Activated CD4-positive, alpha-beta T cell treated with anti-CD3 and anti-CD28 coated beads, Interleukin-2, amount 50 U/mL, for 1 hour (primary cell): ENCODE measurements at places on chromosomes 13 and 19.

DNA sequence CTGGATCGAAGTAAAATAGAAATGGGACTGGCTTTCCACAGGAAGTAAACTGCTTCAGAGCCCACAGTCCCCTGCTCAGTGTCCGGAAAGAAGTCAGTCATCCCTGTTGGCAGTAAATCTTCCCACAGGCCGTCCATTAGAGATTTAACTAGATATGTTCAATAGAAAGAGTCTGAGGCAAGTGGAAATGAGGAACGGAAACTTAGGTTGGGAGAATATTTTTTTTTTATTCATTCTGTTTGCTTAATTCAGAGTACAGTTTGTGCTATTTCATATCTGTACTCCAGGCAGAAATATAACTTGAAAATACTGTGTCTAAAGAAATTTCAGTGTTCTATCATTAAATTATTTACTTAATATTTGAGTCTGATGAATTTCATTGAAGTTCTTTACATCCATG is 22.7 kb downstream of the SLC25A15 start:
- no peak for DNase-seq

DNA sequence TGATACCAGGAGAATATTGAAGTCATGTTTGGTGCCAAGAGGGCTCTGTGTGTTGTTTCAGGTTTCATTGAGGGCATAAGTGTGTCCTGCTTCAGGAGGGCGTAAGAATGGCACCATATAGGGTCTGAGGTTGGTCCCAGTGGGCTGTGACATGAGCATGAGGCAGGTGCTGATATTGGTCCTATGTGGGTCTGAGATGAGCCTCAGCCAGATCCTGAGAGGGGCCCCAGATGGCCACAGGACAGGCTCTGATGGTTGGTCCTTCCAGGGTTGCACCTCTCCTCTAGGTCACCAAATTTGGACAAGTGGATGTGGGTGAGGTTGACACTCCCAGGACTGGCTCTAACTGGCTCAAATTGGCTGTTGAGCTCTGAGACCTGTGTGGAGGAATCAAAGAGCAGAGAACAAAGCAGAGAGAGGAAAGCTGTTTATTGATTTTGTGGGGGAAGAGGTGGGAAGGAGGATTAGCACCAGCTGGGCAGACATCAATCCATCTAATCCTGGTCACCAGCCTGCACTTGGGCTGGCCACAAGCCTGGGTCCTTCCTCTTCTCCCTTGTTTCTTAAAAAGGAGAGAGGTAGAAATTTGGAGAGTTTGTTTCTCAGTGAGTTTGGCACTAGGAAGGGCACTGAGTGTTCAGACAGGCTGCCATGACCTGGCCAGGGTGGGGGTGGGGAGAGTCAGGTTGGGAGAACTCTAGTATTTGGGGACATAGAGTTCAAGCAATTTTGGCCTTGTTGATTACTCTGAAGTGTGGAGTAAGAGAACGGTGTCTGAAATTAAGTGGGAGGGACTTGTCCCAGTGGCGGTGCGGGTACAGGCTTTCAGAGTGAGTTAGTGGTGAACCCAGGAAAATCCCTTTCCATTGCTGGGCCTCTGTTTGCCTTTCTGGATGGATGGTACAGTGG is 38.7 kb downstream of the CYP2B6 start:
- DNase-seq: no peak

DNA sequence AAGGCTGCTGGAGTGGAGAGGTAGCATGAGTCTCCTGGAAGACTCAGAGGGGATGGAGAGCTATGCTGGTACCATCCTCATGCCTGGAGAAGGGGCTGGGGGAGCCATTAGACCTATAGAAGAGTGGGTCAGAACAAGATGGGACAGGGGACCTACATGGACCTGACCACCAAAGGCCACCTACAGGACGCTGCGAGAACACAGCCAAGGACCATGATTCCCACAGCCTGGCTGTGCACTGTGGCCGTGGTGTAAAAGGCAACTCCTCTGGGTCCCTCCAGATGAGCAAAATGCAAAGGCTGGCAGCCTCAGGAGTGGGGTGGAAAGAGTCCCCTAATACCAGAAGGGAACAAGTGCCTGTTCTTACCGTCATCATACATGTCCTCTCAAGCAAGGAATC is 216.2 kb downstream of the SLC7A1 start:
- DNase-seq: no peak

- DNase-seq: peak; percentile 8
Measured at GRCh38 chr13:95296326-95296925, 4.8 kb downstream of the ABCC4 start.

GRCh38 chr19:30076101-30076551 is 134.1 kb downstream of the URI1 start:
- no peak for DNase-seq

DNA sequence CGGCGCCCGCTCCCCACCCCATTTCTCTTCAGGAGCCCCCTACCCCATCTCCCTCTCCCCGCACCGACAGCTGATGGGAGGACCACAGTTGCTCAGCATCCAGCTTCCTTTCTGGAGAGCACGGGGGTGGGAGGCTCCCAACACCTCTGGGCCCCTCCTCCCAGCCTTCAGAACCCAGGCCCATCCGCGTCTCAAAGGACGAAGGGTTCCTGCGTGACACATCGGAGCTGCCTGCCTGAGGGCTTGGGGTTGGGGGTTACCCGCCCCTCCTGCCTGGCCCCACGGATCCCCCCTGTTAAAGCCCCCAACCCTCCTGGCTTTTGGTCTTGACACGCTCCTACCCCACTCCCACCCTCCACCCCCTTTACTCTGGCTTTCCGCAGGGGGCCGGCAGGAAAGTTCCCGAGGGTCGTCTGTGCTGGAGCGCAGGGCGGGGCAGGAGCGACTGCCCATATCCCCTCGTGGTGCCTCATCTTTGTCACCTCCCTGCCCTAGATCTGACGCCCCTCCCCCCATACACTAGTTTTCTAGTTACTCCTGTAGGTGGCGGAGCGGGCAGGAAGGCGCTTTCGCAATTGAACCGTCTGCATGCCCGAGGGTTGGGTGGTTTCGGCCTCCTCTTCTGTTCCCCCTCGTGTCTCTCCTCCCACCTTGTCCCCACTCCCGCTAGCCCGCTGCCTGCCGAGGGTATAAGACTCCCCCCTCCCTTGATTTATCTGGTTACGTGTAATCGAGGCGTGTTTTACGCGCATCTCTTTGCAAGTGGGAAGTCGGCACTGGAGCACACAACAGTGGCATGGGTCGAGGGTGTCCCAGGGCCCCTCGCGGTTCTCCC is 924 bp downstream of the TRAPPC5 start:
- DNase-seq: peak; percentile 82

- no peak for DNase-seq
Measured at GRCh38 chr19:41377977-41378709, 1.8 kb downstream of the TMEM91 start.

DNA sequence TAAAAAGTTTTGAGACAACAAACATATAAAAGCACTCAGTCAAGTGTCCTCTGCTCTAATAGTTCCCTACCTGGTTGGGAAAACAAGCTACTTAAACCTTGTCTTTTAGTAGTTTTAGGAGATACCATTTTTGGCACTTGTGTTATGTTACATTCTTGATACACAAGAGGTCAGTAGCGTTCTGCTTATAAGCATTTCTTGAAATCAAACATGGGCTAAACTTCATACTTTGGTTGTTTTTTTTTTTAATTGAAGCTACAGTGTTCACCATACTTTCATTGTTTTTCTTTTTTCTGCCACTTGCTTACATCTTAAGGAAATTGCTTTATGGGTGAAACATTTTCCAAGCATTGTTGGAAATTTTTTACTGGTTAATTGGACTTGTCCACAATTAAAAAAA is 12.9 kb downstream of the NHLRC3 start:
- no peak for DNase-seq

DNA sequence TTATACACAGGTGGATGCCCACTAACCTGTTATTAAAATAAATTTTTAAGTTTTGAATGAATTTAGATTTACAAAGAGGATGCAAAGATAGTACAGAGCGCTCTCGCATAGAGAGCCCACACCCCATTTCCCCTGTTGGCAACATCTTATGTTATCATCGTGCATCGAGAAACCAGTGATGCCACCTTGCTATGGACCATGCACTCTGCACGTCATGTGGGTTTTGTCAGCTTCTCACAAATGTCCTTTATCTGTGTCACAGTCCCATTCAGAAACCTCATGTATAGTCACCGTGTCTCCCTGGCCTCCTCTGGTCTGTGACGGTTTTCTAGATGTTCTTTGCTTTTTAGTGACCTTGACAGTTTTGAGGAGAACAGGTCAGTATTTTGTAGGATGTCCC is 60.0 kb downstream of the ING1 start:
- DNase-seq: no peak

- no peak for DNase-seq
Measured at GRCh38 chr13:30004204-30004603, 153.8 kb upstream of the UBL3 start.

DNA sequence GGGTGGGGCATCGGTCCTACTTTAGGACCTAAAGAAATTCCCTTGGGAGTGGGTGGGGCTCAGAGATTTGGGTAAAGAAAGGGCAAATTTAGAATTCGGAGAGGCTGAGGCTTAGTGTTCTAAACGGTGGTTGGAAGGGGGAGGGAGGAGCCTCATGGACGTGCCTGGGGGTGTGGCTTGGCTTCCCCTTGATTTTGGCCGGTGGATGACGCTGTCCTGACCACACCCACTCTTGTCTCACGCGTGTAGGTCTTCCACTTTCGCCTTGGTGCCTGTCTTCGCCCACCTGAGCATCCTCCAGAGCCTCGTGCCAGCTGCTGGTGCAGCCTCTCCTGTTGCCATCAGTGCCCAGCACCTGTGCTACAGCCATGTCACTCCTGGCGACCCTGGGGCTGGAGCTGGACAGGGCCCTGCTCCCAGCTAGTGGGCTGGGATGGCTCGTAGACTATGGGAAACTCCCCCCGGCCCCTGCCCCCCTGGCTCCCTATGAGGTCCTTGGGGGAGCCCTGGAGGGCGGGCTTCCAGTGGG is 1.2 kb upstream of the NUP62 start:
- DNase-seq: no peak

- no peak for DNase-seq
Measured at GRCh38 chr19:8489561-8490394, 12.7 kb downstream of the PRAM1 start.

GRCh38 chr19:31235806-31236205 is 113.4 kb downstream of the TSHZ3 start:
- no peak for DNase-seq

- no peak for DNase-seq
Measured at GRCh38 chr13:77300176-77301037, 26.5 kb downstream of the MYCBP2 start.

DNA sequence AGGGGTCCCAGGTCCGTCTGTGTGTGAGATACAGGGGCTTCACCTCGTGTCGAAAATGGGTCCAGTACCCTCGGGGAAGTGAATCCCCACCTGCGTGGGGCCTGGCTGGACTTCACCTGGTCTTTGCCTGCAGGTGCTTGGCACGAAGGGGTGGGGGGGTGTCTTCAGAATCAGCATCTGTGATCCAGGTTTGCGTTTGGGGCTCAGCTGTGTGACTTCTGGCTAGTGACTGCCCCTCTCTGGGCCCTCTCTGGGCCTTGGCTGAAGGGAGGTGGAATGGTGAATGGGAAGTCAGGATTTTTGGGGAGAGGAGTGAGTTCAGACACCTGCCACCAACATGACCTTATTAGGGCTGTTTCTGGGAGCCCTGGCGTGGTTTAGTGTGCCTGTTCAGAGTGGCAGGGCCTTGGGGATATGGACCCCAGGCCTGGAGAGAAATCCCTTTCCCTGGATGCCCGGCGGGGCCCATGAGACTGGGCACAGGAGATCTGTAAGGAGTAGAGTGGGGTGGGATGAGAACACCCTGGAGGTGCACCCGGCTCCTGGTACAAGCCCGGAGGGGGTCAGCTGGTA is 2.7 kb downstream of the CELF5 start:
- DNase-seq: no peak

- DNase-seq: no peak
Measured at GRCh38 chr13:76636829-76637228, 249.4 kb downstream of the KCTD12 start.

DNA sequence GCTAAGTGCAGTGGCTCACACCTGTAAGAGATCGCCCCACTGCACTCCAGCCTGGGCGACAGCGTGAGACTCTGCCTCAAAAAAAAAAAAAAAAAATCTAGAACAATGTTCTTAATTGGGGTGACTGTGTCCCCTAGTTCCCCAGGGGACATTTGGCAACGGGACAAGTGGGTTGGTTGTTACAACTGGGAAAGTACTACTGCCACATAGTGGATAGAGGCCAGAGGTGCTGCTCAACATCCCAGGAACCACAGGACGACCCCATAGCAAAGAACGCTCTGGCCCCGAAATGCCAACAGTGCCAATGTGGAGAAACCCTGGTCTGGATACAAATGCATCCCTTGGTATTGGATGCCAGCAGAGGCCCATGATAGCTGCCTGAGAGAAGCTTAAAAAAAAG is 11.8 kb downstream of the NLRP12 start:
- no peak for DNase-seq

GRCh38 chr13:38024431-38024830 is 154.9 kb upstream of the TRPC4 start:
- DNase-seq: no peak

- DNase-seq: no peak
Measured at GRCh38 chr19:19539698-19540063, 1.6 kb downstream of the CILP2 start.

DNA sequence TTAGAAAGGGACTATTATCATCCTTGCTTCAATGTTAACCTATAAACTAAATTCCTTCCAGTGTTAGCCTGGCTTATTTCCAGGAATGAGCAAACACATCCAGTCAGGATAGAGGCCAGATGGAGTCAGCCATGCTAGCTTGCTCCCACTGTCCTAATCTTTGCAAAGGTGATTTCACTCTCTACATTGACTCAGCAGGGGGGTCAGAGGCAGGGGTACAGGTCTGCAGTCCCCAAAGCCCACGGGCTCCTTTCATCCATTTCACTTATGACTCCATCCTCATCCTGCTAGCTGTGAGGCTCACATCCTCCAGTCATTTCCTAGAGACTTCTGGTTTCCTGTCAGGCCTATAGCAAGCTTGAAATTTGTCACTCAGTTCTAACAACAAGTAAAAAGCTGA is 63.4 kb upstream of the CEACAM8 start:
- no peak for DNase-seq

DNA sequence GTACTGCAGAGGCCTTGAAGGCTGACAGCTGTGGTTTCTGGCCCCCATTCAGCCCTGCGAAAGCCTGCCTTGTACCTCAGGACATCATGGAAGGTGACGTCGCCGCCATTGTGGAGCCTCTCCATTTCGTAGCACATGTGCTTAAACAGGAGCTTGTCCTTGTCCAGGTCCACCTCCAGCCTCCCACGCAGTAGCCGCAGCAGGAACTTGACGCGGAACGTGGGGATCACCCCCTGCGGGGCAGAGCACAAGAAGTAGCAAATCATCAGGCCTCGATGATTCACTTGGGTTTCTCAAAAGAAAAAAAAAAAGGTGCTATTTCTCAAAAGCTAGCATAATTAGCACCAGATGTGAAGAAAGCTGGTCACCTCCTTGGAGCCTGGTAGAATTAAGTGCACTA is 351.0 kb downstream of the NALCN start:
- no peak for DNase-seq

- DNase-seq: no peak
Measured at GRCh38 chr19:51816711-51817110, 21.8 kb downstream of the FPR3 start.

GRCh38 chr13:25319771-25320170 is 18.3 kb downstream of the NUP58 start:
- no peak for DNase-seq

GRCh38 chr13:72109863-72110262 is 242.9 kb upstream of the DACH1 start:
- DNase-seq: no peak
